ENCODE measurements at places on chromosomes 11 and 22.
A peak's percentile ranks its signal among the peaks of the same experiment; 100 is the strongest.

GRCh38 chr11:93857413-93858120 lies 7.1 kb upstream of the VSTM5 start:
- no peak for DNase-seq

DNA sequence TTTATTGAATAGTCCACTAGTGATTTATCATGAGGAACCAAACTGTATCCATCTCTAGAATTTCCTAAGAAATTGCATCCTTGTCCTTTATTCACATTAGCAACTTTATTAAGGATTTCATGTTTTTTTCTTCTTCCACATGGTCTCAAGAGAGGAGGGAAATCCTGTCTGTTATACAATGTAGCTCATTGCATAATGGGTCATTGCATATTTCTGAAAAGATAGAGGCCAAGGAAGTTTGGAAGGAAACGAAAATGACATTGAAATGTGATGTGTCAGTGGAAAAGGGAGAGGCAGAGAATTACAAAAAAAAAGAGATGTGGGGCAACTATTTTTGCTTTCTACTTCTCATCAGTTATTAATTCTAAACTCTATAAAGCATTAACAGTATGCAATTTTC lies 353.1 kb downstream of the METTL15 start:
- DNase-seq: peak; percentile 59

DNA sequence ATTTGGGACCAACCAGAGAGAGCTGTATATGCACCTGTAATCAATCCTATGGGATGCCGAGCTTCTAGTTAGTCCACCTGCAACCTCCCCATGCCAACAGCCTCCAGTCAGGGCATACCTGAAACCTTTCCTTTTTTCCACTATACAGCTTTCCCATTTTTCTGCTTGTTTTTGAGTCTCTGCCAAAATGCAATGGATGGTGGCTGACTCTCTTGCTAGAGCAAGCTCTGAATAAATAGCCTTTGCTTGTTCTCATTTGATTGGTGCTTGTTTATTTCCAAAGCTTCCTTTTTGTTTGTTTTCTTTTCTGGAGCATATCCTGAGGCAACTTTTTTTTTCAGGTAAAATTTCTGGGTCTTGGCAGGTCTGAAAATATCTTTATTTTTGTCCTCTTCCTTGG lies 58.0 kb upstream of the PLET1 start:
- no peak for DNase-seq

- no peak for DNase-seq
These were observed 38.6 kb upstream of the CALCB start for GRCh38 chr11:15034687-15035267.

GRCh38 chr11:68813773-68814172 lies 27.9 kb downstream of the CPT1A start:
- DNase-seq: no peak

- DNase-seq: no peak
These were observed 35.9 kb upstream of the TTC12 start for GRCh38 chr11:113278481-113278880.

GRCh38 chr11:75535071-75535470 lies 9.3 kb upstream of the GDPD5 start:
- DNase-seq: no peak

GRCh38 chr11:2522631-2523255 lies 77.9 kb downstream of the KCNQ1 start:
- no peak for DNase-seq

- DNase-seq: no peak
These were observed 4.4 kb downstream of the TMPRSS6 start for GRCh38 chr22:37105154-37105553.

DNA sequence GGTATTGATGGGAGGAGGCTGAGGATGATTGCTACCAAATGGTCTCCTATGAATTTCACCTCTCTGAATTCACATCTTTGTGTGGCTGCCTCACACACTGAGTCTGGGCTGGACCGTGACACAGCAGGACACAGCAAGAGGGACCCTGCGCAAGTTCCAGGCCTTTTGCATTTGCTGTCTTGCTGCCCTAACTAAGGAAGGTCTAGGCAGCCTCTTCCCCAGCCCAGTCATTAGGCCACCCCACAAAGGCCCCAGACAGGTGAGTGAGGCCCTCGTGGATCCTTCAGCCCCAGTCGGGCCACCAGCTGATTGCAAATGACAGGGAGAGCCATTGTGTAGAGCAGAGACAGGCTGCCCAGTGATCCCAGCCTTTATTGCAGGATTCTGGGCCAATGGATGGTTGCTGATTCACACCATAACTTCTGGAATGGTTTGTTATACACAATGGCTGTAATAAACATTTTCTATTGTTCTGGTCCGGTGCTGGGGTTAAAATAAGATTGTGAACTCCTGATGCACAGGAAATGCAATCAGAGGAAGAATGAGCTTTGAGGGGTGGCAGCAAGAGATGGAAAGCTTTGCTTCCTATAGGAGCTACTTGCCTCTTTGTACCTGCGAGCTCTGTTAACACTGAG lies 28.5 kb upstream of the CSNK2A3 start:
- no peak for DNase-seq

GRCh38 chr11:8289492-8289918 lies 25.8 kb upstream of the LMO1 start:
- no peak for DNase-seq

DNA sequence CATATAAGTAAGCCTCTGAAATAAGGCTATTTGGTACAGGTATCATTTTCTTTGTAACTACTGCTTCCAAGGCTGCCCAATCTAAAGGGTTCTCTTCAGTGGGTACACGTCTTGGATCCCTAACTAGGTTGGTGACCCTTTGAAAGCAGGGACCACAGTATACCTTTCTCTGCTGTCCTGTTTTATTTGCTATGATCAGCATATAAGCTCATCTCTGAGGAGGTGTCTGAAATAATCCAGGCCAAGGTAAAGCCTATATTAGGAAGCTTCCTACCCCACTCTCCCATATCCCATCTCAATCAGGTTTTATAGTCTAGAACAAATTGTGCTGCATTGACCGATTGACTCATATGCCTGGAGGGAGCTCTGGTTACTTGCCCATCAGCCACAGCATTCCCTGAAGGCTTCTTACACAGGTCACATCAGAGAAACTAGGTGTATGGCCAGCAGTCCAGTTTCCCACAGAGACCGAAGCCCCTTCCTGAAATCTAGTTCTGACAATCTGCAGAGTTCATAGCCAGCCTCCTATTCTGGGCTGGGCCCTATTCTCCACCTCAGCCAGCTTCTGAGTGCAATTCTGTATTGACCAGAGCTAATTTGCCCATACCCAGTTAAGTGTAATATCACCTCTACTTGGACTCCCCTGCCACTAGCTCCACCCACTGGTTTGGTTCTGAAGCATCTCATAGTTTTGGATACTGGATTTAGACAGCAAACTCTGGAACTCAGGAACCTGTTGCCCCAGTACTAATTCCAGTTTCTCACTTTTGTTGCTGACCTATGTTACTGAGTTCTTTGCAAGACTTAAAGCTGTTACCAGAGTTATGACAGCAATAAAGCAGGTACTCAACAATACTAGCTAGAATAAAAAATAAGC lies 62.1 kb upstream of the ARHGAP20 start:
- DNase-seq: no peak

DNA sequence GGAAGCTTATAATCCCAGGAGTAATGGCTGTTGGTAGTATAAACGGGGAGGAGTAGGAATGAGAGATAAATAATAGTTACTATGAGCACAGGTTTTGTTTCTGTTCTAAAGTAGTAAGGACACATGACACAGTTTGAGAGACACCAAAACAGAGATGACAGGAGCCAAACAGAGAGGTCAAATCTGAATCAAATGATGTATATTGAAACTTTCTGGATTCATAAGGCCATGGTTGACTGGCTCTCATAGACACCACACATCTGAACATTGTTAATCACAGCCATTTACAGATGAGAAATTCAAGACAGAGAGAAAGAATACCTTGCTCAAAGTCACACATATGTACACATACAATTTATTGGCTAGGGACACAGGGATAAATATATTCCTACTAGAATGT lies 63.4 kb upstream of the UCP3 start:
- no peak for DNase-seq

DNA sequence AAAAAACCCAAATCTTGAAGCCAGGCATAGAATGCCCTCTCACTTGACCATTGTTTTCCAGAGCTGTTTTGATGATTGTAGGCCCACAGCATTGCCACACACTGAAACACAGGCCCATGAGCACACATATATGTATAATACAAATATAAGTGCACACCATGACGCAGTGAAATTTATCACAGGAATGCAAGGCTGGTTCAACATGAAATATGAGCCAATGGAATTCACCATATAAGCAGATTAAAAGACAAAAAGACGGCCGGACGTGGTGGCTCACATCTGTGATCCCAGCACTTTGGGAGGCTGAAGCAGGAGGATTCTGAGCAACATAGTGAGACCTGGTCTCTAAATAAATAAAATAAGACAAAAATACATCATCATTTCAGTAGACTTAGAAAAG lies 9.4 kb upstream of the RNH1 start:
- no peak for DNase-seq

- peak; percentile 63 for DNase-seq
These were observed 274.4 kb downstream of the C11orf87 start for GRCh38 chr11:109696191-109696897.

GRCh38 chr11:47394322-47395222 lies 13.8 kb upstream of the SLC39A13 start:
- no peak for DNase-seq
